Hematopoietic multipotent progenitor cell treated with erythropoietin and hydrocortisone succinate and interleukin-3 and kit ligand, for 4 days (in vitro differentiated cells): ENCODE measurements at places on chromosomes 6 and 20.

GRCh38 chr6:90294989-90295853, 1.4 kb downstream of the BACH2 start:
- peak; percentile 63 for DNase-seq

- DNase-seq = no peak
Observed at GRCh38 chr6:78192057-78192456, 539.2 kb downstream of the MEI4 start.

DNA sequence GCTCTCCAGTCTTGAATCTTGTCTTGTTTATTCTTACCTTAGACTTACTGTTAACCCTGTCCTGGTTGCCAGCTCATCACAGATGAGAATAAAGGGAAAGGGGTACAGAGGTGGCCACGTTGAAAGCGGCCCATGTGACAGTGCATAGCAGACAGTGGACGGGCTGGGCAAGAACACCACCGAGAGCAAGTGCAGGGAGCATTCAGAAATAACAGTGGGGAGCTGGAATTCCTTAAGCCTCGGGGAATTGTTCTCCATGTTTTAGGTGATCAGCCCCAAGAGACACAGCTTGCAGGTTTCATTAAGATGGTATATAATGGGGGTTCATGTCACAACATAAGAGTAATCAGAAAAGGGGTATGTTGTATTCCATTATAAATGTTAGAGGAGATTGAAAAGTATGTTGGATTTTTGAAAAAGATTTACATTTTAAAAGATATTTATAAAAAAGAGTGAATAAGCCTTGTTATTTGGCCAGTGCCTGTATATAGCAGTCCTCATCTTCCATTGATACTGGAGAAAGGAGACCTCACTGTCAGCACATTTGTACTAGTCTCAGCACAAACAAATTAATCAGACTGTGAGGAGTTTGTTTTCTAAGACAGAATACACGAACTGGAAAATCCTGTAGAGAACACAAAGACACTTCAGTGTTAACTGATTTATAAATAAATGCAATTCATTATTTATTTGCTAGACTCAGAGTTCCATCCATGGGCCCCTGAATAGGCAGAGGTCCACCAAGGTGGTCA, 35.4 kb downstream of the VAPB start:
- DNase-seq = no peak

DNA sequence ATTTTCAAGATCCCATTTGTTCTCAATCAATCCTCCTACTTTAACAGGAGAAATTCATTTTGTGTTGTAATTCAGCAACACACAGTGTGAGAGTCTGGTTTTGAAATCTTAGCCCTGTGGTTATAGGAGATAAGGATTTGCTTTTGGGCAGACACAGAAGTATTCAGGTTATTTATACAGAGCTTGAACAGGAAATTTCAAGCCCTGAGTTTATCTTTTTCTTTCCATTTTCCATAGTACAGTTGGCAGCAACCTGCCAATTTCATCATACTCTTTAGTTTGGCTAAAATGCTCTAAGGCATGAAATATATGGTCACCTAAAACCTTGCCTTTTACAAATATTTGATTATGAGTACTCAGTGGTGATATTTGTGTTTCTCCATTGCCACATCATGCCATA, 41.4 kb downstream of the PKIB start:
- no peak for DNase-seq

DNA sequence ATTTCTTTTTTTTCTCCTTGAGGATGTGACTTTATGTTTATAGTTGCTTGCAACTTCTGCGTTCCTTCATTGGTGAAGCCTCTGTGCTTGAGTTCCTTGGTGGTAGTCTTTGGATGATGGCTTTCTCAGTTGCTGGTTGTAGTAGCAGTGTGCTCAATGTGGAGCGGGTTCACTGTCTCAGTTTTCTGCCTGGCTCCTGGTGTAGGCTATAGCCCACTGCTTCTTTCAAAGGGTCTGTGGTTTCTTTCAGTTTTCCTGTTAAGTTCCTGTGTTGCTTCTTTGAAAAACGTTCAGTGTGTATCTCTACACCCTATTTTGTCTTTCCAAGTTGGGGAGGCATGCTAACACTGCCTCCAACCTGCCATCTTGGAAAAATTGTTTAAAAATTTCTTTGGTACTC, 33.9 kb upstream of the ZBTB24 start:
- DNase-seq = peak; percentile 30

- no peak for DNase-seq
Observed at GRCh38 chr20:19907326-19908056, 109.7 kb upstream of the NAA20 start.

GRCh38 chr20:52252664-52253063, 61.1 kb upstream of the ZFP64 start:
- DNase-seq = no peak

DNA sequence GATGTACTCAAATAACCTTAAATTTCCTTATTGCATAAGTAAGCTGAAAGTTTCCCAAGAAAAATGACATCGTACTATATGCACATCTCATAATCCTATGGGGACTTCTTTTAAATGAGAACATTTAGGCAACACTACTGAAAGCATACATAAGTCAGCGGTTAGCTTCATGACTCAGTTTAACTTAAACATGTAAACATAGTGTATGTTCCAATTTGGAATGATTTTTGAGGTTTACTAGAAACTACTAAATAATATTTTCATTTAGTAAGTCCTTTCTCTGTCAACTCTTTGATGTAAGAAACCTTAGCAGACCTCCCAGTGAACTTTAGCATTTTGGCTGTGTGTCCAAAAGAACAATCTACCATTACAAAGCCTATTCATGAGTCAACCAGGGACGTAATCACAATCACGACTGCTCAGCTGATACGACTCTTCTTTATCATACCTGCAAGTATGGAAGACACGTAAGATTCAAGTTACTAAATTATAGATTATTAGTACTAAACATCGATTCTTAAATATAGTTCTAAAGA, 19.3 kb downstream of the HIVEP2 start:
- DNase-seq = no peak

DNA sequence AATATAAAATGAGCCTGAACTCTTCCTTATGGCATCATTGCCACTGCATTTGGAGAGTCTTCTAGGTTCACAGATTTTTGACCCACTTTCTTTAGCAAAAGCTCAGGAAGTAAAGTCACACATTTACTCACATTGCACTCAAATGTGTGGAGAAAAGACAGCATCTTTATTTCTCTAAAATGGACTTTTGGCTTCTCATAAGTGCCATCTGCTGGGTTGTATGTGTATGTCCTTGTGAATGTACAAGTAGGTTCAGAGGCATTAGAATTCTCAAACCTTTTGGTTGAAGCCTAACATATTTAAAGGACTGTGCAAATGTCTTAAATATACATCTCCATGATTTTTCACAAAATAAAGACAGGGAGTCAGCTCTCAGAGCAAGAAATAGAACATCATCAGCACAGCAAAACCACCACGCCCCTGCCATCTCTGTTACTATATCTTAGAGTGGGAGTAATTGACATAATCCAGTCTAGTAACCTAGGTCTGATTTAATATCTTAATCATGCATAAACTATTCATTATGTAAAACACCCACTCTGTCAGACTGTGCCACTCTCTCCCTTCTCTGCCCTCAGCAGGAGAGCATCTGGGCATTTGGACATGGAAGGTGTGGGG, 42.2 kb upstream of the SPTLC3 start:
- peak; percentile 60 for DNase-seq

DNA sequence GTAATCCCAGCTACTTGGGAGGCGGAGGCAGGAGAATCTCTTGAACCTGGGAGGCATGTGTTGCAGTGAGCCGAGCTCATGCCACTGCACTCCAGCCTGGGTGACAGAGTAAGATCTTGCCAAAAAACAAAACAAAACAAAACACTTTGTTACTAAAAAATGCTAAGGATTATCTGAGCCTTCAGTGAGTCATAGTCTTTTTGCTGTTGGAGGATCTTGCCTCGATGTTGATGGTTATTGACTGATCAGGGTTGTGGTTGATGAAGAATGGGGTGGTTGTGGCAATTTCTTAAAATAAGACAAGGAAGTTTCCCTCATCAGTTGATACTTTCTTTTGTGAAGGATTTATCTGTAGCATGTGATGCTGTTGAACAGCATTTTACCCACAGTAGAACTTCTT, 196.8 kb upstream of the HDDC2 start:
- no peak for DNase-seq

GRCh38 chr6:32604434-32604877, 14.8 kb upstream of the HLA-DRB1 start:
- DNase-seq = peak; percentile 78

DNA sequence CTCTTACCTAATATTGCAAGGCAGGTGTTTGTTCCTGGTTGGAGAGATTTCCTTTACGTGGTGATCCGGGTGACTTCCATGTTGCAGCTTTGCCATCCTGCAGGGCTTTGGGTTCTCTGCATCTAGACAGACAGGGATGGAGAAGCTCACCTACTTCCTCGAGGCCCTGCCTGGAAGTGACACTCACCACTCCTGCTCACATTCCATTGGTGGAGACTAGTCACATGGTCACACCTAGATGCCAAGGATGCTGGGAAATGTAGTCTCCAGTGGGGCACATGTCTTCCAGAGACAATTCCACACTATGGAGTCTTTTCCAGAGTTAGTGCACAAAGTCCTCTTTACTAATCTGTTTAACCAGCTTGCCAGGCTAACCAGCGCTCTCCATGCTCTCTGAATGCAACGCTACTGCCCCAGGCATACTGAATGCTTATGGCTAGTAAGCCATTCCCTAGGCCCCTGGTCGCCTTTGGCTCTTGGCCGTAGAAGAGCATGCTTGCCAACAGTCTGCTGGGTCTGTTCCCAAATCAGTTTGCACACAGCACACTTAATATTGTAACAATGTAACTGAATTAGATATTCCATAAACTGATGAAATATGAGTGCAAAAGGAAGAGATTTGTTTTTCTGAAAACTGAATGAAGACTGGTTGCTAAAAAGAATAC, 6.7 kb upstream of the KCNK15 start:
- peak; percentile 83 for DNase-seq

DNA sequence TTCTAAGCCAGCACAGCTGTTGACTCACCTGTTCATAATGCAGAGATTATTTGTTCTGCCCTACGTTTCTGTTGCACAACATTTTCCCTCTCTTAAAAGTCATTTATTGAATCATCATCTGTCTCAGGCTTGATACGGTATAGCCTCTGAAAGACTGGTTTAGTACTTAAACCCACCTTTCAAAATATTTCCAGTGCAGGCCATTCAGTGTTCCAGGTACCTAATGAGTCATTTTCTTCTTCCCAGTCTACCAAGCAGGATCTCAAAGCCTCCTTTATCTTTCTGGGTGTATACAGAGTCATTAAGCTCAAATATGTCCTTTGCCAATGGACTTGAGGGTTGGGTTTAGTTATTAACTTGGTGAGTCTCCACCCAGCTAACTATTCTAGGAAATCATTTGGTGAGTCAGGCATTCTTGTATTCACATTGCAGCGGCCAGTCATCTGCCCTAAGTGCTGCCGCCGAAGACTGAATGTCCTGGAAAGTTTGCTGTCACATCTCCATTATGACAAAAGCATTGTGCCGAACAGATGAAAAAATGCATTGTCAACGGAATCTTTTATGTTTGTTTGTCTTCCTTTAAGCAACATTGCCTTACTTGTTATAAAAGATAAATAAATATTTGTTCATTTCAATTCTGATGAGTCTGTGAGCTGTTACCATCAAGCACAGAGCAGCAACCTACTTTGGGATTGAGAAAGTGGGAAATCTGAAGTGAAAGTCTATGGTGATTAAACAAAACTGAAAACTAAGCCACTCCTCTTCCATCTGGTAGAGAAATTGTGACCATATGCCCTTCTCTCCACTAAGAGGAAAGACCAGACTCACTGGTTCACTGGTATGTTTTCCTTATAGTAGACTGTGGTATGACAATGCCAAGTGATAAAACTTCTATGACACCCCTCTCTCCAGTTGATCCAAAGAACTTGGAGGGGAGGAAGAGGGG, 14.3 kb upstream of the FAM135A start:
- DNase-seq = no peak

GRCh38 chr6:14647357-14647756, 529.8 kb downstream of the CD83 start:
- DNase-seq = no peak

DNA sequence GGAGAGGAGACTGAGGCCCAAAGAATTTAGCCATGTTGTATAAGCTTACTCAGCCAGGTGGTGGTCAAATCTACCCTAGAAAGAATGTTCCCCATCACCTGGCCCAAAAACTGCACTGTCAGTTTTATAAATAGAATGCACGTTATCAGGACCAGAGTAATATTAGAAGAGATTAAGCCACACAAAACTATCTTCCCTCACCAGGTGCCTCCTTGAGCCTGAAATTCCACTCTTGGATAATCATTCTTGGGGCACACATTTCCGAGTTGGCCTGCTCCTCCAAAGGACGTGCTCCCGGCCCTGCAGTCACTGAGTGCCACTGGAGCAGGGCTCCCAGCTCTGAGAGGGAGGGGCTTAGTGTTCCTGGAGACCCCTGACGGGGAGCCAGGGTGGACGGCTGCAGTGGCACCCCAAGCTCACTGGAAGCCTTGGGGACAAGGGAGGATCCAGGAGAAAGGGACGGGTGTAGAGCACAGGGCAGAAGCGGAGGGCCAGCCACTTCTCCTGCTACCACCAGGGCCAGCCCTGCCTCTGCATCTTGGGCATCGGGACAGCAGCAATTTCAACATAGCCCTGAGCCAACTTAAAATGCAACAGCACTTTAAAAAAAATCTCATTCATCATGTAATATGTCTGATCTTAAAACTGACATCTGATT, 160.8 kb upstream of the QKI start:
- no peak for DNase-seq

GRCh38 chr20:21510414-21511384, 3.2 kb downstream of the NKX2-2 start:
- no peak for DNase-seq
